ENCODE measurements at places on chromosomes 2 and 18.

DNA sequence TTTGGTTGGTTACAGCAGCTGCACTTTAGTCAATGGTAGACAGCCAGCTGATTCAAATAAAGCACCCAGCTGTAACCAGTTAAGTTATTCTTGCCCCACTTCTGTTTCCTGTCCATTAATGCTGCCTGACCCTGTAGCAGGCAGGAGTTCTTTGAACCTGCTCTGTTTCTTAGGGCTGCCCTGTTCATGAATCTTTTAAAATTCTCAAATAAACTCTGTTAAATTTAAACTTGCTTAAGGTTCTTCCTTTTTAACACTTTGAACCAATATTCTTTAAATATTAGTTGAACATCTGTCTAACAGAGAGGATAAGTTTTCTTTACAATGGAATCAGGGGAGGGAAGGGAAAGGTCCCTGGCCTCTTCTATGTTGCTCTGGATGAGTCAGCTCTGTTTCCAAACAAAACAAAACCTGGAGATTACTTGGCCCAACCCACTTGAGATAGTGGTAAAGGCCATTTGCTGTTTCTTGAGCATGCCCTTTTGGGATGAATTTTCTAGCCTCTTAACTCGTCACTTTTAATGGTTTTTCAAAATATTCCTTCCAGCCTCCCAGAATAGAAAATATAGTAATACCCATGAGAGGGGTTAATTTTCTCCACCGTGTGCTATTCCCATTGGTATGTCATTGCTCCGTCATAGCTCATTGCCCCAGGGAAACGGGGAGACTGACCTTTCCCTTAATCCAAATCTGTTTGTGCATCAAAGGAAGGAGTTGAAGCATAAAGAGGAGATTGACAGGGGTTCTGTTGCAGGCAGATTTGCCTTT lies 112.1 kb upstream of the FHL2 start:
- peak; percentile 66 for DNase-seq

DNA sequence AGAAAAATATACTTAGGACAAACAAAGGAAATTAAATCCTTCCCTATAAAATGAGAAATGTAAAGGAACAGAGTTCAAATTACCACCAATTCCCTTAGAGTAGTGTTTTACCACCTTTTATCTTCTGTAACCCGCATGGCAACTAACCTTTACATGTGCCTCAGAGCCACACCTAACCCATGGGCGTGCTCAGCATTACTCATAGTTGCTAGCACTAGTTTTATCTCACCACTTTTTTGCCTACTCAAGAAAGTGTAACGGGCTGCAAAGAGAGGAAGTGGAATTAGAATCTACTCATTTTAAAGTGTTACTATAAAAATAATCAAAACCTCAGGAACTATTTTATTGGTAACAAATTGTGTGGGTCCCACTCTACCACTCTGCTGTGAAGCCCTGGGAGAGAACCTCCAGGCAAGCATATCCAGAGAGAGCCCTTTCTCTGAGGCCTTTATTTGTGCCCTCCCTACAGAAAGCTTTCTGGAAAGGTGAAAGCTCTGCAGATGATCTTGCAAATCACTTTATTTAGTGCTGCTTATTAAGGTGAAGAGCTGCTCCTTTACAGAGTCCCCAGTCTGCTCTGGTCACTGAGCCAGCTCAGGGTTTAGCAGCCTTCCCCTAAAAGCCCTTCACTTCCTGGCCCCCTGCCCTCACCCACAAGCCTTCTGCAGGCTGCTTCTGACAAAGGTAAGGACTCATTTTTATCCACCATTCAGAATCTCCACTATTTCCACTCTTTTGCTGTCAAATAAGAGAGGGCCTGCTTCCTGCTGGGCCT lies 98.8 kb downstream of the TRABD2A start:
- peak; percentile 73 for DNase-seq

- no peak for DNase-seq
Measured at GRCh38 chr2:188570370-188570769, 278.7 kb downstream of the GULP1 start.

DNA sequence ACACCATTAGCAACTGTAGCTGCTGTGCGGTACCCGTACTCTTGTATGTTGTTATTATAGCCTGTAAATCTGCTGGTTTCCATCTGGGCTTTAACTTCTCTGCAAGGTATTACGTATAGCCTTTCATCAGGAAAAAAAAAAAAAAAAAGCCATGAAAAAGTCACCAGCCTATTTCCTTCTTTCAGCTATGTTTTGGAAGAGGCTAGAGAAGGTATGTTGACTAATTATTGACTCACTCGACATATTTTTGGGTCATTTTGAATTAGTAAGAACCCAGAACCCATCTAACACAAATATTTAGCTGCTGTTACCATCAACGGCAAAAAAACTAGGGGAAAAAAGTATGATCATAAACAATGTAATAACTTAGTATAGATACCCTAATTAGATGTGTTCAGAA lies 1395.6 kb downstream of the SUCLG1 start:
- DNase-seq = no peak

- DNase-seq = no peak
Measured at GRCh38 chr2:208415897-208416296, 9.3 kb downstream of the PTH2R start.

DNA sequence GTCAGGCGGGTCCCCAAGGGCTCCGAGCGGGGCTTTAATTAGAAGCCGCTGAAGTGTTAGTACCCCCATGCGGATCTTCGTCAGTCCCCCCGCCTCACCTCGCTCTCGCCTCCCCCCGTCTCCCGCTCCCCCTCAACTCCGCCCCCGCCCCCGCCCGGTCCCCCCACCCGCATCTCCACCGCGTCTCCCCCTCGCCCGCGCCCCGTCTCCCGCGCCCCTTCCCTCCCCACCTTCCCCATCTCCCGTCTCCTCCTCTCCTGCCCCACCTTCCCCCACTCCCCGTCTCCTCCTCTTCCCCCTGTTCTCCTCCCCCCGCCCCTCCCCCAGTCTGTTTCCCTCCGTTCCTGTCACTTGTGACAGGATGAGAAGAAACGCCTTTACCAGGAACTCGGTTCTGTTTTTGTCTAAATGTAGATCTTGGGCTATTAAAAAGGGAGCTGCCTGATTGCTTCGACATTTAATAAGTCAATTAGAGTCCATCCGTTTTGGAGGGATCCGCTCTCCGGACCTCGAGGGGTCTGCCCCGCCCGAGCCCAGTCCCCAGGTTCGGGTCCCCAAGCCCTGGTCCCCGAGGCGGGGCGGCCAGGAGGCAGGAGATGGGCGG lies 969 bp upstream of the ALKAL2 start:
- no peak for DNase-seq

Measured in LoVo (cell line).